ENCODE measurements at places on chromosomes 2 and 18.

DNA sequence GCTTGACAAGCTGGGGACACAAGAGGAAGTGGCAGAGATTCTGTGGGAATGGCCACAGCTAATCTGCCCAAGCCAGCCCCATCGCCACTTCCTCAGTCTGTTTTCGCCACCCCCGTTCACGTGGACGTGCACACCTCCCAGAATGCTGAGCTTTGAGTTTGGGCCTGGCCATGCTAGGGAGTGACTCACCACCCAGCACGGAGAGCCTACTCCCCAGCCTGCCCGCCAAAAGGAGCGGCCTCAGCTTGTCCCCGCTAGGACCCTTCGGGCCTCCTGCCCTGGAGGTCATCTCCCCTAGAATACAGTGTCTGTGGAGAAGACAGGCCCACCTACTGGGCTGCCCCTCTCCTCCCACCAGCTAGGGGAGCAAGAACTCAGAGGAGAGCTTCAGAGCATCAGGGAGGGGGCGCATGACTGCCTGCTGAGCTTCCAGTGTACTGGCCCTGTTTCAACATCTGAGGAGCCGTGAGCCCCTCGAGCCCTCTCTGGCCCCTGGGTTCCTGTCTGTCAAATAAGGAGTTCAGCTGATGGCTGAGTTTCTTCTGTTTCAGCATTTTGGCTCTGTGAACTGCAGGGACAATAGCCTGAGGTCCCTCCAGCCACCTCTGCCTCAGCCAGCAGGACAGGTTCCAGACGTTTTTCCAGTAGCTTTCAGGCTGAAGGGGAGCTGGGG, 5.1 kb downstream of the SLC35F6 start:
- DNase-seq, result peak; percentile 82

DNA sequence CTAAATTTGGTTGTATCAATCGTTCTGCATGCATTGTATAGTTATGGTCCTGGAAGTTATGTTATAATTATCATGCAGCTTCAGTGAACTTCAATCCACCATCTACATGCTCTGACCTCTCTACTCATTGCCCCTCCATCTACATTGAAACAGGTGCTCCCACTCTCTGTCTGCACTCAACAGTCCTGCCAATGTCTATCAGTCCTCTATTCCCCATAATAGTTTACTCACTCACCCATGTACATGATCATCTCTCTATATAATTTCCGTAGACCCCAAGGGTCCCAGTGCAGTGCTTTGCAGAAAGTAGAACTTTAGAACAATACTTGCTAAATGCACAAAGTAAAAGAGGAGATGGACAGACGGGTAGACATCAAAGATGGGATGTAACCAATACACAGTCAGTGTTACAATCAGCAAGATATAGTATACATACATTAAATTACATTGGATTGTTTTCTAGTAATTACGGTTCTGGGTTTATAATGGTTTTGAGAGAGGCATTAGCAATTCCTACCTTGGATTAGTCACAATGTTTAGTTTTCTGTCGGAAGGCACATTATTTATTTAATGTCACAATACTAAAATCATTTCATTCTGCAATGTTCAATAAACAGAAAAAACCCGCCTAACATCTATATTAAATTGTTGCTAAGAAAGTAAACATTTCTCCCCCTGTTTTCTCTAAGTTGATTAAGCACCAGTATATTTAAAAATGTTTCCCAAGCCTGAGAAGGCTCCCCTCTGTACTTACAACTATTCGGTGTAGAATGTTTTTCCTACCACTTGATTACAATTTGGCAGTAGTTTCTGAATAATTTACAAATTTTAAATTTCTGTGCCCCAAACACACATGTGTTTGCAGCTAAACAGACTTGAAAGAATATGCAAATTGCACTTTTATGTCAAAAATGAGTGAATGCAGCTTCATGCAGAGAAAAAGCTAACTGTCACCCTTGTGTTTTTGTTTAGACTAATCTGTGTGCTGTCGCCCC, 94.4 kb upstream of the SIX2 start:
- no peak for DNase-seq

DNA sequence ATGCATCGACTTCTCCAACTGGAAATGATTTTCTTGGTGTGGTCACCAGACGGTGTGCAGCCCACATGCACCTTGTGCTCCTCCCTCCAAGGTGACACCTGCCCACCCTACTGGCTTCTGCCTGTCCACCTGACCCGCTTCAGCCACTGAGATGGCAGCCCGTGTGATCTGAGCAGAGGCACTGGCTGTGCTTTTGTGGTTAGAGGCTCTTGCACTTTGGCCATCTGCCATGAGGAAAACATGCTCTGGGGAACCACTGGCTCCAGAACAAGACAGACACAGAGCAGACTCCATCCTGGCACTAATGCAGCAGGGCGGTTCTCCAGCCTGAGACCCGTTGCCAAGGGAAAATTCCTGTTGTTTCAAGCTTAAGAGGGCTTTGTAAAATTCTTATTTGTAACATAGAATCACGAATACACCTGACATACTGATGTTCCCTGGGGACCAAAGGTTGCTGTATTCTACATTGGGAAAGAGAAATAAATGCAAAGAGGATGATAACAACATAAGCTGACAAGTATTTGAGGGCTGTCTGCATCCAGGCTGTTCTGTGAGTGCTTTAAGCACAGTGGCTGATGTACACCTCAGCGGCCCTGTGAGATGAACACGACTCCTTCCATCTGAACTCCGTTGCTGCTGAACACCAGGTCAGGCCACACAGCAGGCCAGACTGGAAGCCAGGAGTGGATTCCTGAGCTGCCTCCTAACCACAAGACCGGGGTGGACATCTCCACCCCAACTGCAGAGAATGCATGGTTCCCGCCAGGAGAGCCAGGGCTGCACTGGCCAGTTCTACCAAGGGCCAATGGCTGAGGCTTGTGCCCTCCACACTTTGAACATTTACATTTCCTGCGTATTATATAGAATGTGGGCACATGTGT, 820.4 kb downstream of the GALR1 start:
- DNase-seq, result peak; percentile 28

- no peak for DNase-seq
Observed at GRCh38 chr18:49838381-49838780, 25.0 kb upstream of the ACAA2 start.

DNA sequence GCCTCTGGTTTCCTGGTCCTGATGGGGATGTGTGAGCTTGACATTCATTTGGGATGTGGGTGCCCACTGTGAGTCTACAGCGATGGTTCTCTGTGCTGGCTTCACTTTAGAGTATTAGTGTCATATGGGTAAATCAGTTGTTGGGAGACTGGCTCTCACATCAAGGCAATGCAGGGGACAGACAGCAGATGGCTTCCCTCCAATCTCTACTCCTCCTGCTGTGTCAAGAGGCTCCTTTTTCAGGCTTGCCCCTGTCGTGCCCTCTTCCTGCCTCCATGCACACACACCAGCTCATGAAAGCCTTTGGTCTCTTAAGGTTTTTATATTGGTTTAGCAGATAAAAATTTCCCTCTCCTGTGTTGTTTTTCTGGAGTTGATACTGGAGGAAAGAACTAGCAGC, 315.6 kb downstream of the RDH14 start:
- DNase-seq, result no peak

DNA sequence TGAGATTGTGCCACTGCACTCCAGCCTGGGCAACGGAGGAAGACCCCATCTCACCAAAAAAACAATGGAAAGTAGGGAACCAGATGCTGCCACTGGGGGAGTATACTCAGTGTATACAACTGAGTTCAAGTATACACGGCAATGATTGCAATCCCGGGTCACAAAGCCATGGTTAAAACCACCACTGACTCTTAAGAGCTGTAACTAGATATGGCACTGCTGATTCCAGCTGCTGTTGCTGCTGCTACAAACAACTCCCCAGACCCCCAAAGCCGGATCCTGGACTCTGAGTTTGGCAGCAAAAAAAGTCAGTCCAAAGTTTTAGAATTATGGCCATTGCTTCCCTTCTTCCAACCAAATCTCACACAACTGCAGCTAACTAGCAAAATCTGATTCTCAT, 43.7 kb upstream of the COX7A2L start:
- DNase-seq, result no peak

DNA sequence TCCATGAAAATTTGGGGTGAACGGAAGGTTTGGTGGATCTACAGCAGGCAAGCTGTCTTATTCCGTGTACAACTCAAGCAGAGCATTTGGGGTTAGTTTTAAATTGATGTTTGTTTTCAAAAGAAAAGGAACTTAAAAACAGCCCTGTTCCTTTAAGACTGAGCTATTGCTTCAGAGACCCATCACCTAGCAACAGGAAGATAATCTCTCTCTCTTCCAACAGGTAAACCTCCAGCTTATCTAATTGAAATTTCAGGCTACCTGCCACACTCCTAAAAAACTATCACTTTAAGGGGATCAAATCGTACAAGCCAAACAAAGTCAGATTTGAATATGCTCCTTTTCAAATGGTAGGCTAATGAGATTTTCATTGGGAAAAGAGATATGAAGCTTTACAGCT, 101.8 kb downstream of the RNF152 start:
- DNase-seq, result no peak
